ENCODE measurements at places on chromosomes 12 and 14.

DNA sequence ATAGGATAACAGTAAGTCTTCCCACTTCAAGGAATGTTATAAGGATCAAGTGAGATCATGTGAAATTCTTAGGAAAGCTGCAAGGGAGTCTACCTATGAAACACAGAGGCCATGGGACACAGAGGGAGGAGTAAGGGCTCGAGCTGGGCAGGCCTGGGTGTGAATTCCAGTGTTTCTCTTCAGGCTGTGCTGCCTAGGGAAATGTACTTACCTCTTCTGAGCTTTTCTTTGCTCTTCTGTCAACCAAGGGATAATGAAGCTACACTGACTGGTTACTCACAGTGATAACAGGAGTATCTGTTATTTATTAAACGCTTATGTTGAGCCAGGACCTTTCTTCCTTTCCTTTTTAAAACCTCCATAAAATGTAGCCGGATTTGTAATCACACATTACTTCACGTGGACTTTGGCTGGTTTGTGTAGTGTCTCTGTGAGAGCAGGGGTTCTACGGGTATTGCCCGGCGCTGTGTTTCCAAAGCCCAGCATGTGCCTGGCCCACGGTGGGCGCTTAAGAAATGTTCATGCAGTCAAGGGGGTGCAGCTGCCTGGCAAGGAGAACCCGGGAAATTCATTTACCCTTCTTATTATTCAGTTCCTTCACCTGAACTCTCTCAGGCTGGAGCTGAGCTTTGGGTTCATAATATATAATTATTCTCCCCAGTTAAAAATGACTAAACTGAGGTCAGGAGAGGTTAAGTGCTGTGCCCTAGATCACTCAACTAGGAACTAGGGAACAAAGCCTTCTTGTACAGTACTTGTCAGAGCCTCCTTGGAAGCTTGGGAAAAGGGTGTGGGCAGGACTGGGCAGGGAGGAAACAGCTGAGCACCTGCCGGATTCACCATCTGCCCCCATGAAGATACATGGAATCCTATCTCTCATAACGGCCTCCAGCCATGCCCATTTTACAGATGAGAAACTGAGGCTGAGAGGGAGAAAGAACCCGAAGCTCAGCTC lies 214.2 kb downstream of the CACNA1C start:
- DNase-seq, result no peak

GRCh38 chr12:99068993-99069747 lies 424.1 kb downstream of the APAF1 start:
- no peak for DNase-seq

- no peak for DNase-seq
These were observed 235.5 kb upstream of the TBX3 start for GRCh38 chr12:114919479-114919878.

DNA sequence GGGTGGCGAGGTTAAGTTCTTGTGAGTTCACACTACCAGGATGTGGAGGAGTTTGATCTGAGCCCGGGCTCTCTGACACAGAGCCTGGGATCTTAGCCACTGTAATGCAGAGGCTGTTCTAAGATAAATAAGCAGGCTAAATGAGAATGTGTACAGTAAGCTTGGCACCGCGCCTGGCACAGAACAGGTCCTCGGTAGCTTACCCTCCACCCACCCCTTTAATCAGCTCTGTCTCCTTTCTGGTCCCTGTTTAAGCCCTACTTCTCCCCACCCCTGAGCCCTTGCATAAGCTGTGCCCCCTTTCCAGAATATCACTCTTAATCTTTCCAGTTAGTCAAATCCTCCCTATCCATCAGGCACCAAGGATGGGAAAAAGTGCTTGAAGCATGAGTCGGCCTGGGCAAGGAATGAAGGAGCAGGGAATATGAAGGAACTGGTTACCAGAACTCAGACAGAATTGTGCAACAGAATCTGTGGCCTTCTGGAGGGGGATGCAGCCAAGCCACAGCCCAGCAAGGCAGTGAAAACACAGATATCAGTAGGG lies 32.8 kb upstream of the CMKLR1 start:
- DNase-seq, result no peak

DNA sequence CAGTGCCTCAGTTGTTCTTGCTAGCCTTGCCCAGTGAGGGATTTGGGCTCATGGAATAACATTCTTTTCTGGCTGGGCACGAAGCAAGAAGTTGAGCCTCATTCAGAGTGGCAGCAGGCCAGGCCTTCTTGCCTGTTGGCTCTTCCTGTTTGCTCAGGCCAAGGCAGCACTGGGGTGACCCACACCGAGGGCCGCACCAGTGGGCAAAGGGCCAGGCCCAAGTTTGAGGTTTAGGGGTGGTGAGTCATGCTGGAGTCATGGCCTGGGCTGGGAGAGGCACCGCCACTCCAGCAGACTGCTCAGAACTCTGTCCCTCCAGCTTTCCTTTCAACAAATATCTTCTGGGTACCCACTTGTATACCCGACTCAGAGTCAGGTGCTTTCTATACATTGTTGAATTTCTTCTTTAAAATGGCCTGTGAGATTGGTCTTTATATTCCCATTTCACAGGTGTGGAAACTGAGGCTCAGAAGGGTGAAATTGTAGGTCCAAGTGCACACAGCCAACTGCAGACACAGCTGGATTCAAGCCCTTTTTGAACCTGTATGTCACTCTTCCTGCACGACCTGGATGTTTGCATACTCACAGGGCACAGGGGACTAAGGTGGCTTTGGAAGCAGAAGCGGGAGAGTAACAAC lies 279.4 kb downstream of the FOXN3 start:
- DNase-seq, result no peak

- DNase-seq, result no peak
These were observed 27.5 kb downstream of the TECPR2 start for GRCh38 chr14:102390064-102390855.

- DNase-seq, result no peak
These were observed 29.1 kb downstream of the NGB start for GRCh38 chr14:77241955-77242354.

- peak; percentile 39 for DNase-seq
These were observed 434.6 kb upstream of the RGS6 start for GRCh38 chr14:71497645-71498086.

- DNase-seq, result no peak
These were observed 37.0 kb upstream of the MEG3 start for GRCh38 chr14:100788942-100789341.

- DNase-seq, result no peak
These were observed 714.4 kb upstream of the TBX3 start for GRCh38 chr12:115398311-115398781.

DNA sequence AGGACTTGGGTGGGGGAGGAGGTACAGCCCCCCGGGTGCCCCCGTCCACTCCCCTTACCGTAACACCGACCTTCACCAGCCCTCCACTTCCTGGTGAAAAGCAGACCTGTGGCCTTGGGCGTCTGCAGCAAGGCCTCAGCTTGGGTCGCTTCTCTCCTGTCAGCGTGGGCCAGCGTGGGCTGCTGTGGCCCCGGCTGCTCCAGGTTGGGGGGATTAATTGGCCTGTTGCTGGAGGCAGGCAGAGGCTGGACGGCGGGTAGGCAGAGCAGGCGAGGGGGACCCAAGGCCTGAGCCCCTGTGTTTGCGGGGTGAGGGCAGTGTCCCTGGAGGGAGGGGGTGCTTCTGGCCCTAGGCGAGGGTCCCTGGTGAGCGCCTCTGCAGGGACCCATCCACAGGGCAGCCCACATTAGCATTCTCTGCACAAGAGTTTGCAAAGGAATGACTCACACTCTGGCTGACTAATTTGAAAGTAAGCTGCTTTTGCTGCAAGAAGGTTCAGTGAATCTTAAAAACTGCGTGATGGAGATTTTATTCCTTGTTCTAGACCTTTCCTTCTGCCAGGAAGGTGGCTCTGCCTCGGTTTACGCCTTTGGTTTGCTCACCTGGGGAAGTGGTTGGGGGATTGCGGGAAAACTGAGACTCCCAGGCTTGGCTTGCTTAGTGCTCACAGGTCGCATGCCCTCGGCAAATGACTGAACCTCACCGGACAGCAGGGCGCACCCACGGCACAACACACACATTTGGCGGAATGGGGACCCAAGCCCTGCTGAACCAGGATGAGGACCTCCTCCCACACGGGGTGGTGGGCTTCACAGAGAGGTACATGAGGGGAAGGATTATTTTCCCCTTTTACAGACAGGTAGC lies 37.9 kb upstream of the DLK1 start:
- DNase-seq, result no peak

DNA sequence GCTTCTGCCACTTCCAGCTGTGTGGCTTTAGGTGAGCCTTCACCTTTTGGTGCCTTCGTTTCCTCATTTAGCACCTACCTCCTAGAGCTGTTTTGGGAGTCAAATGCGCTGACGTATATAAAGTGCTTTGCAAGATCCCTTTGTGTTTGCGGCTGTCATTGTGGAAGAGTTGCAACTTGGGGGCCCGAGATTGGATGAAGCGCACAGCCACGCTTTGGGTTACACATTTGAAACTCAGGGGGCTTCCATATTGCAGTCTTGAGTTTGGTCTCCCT lies 636 bp upstream of the ARL6IP4 start:
- no peak for DNase-seq

DNA sequence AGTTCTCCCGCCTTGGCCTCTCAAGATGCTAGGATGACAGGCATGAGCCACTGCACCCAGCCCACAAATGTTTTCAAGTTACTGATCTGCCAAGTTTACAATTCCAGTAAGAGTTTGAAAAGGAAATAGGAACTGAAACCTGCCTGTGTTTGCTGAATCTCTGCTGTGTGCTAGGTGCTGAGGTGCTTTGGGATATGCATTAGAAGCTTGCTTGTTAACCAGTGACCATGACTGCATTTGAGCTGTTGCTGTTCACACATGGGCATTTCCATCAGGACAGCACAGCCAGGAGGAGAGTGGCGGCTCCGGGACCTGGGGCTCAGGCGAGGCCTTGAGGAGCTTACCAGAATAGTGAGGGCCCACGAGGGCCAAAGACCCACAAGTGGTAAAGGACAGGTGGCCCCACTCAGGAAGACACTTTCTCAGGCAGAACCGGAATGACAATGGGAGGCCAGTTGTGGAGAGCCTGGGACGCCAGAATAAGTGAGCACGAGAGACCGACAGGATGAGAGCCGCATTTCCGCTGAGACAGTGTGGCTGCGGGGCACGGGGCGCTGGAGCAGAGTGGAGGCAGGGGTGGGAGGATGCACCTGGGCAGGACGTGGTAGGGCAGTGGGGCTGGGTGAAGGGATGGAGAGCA lies 54.5 kb upstream of the MMP17 start:
- peak; percentile 81 for DNase-seq

DNA sequence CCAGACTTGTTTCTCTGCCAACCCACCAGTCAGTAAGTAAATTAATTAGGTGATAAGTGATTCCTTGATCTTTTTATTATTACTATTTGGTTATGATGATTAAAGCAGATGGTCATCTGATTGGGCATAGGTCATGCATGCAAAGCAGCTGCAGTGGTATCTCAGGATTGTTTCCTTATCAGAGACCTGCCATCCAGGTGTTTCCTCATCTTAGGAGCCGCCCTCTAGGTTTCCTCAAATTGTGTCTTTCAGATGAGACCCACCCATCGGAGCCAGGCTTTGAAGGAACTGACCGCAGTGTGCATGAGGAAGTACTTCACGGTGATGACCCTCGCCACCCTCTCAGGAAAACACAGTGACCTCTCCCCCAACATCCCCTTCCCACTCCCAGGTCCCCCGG lies 63.3 kb downstream of the ZFP36L1 start:
- no peak for DNase-seq

GRCh38 chr12:66196806-66197205 lies 7.8 kb downstream of the IRAK3 start:
- DNase-seq, result peak; percentile 63

GRCh38 chr12:47015381-47015780 lies 64.0 kb upstream of the PCED1B start:
- no peak for DNase-seq

DNA sequence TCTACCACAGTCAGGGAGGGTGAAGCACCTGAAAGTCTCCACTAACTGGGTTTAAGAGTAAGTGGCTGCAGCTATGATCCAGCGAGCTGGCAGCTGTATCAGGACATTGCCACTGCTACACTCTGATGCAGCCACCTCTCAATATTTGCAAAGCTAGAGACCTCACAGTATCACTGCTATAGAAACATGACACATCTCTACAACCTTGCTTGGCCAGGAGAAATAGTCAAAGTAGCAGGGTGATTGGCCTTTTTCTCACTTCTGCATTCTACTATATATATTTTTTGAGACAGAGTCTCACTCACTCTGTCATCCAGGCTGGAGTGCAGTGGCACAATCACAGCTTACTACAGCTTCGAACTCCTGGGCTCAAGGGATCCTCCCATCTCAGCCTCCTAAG lies 9.3 kb upstream of the FMNL3 start:
- peak; percentile 50 for DNase-seq

- DNase-seq, result no peak
These were observed 36.1 kb downstream of the LIN7A start for GRCh38 chr12:80901661-80902060.

DNA sequence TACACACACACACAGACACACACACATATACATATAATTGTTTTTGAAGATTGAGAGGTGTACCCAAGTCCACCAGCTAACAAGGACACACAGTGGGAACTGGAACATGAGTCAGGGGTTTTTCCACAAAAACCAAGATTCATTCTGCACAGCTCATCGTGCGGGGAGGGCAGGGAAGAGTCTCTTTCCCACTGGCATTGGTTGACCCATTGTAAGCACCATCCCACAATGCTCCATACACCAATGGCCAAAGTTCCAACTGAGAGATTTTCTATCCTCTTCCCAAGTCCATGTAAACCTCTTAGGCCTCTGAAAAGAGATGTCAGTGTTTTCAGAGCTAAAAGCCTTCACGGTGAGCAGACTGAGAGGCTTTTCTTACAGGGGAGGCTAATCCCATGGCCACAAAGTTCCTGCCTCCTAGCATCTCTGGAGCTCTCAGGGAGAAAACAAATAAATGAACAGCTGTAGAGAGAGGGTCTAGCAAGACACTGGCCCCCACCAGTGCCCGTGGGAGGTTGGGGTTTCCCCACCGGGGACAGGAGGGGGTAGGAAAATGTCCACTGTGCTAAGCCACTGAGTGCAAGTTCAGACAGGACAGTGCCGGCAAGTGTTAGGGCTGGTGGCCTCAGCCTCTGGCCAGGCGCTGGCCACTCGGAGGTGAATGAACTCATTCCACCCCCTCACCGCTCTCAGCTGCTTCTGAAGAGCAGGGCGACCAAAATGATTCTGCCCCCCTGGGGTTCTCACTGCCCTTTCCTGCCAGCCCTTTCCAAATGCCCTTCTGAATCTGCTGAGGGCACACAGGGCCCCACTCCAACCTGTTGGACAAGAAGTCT lies 21.5 kb upstream of the TC2N start:
- no peak for DNase-seq
